Mesothelial cell of epicardium (in vitro differentiated cells): ENCODE measurements at places on chromosomes 16 and 17. TPM values are rescaled to one million over a fixed set of nuclear protein-coding genes. Genes with fewer than 3 reads are reported as not detected.

GRCh38 chr17:43175213-43176118 is 4.5 kb downstream of the NBR1 start:
- no peak for DNase-seq

- no peak for DNase-seq
Observed at GRCh38 chr16:87308826-87309225, 8.4 kb downstream of the C16orf95 start.

- no peak for DNase-seq
Observed at GRCh38 chr17:68993112-68993511, 37.9 kb upstream of the ABCA8 start.

RFWD3 gene
- 32.7 to 36.8 TPM (median 35.3 TPM) in 3 replicates for total RNA-seq

C17orf67 gene
- 3.5 to 3.9 TPM (median 3.8 TPM) in 3 replicates for total RNA-seq

SMPD3 gene
- total RNA-seq, result 0.14 to 0.20 TPM (median 0.18 TPM) in 3 replicates
